Stimulated activated CD8-positive, alpha-beta memory T cell treated with anti-CD3 and anti-CD28 coated beads, Interleukin-4, amount 100 ng/mL, for 4 hours (primary cell): ENCODE measurements at places on chromosomes 3 and 15.
A peak's percentile ranks its signal among the peaks of the same experiment; 100 is the strongest.

- DNase-seq = no peak
These were observed 120.5 kb downstream of the AQP9 start for GRCh38 chr15:58258501-58259292.

- no peak for DNase-seq
These were observed 12.5 kb downstream of the GASK1A start for GRCh38 chr3:42991341-42992315.

DNA sequence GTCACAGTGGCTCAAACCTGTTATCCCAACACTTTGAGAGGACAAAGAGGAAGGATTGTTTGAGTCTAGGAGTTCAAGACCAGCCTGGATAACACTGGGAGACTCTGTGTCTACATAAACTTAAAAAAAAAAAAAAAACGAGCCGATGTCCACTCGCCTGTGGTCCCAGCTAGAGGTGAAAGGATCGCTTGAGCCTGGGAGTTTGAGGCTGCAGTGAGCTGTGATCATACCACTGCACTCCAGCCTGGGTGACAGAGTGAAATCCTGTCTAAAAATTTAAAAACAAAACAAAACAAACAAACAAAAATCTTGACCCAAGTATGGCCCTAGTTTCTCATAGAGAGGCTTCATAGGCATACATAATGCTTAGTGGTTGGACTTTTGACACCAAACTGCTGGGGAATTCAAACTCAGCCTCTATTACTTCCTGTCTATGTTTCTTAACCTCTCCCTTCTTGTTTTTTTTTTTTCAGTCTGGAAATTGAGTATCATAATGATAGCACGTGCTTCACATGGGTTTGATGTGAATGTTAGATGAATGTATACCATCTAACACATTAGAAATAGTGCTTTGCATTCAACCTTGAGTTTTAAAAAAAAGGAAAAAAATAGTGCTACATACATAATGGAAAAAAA lies 46.4 kb upstream of the CAPN7 start:
- no peak for DNase-seq

GRCh38 chr3:52715714-52716305 lies 9.9 kb downstream of the SPCS1 start:
- DNase-seq = no peak

DNA sequence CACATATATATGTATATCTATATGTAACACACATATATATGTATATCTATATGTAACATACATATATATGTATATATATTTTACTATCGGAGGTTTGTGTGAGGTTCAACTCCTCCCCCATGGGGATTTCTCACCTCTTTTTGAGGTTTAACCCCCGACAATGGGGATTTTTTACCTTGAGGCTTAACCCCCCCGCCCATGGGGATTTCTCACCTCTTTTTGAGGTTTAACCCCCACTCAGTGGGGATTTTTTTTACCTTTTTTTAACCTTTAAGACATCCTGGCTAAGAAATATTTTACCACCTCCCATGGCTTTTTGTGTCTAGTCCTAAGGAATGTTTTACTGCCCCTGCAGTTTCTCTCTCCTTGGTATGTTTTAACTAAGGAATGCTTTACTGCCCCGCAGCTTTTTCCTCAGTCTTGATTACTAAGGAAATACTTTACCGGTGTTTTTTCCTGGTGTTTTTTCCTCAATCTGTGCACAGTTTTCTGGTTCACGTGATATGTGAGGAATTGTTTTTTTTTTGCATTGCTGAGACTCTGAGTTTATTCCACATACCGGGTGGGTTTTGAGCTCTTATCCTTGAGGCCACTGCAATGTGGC lies 185.2 kb downstream of the KLF13 start:
- peak; percentile 28 for DNase-seq

GRCh38 chr3:16063603-16064002 lies 110.9 kb upstream of the GALNT15 start:
- DNase-seq = no peak

- no peak for DNase-seq
These were observed 70.7 kb upstream of the KCNMB2 start for GRCh38 chr3:178465260-178466180.

DNA sequence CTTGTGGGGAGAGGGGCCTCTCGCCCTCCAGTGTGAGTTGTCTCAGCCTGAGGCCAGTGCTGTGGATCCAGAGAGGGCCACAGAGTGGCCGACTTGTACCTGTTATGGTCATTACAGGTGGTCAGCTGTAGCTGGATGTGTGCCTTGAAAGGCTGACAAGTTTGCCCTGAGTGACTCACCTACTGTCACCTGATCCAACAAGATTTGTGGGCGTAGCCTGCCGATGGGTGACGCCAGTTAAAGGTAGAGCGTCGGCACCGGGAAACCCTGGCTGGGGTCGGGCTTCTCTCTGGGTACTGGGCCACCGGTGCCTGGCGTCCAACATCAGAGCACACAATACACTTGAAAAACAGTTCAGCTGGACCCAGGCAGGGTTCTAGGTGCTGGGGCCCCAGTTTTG lies 2.8 kb upstream of the ISG20 start:
- no peak for DNase-seq

DNA sequence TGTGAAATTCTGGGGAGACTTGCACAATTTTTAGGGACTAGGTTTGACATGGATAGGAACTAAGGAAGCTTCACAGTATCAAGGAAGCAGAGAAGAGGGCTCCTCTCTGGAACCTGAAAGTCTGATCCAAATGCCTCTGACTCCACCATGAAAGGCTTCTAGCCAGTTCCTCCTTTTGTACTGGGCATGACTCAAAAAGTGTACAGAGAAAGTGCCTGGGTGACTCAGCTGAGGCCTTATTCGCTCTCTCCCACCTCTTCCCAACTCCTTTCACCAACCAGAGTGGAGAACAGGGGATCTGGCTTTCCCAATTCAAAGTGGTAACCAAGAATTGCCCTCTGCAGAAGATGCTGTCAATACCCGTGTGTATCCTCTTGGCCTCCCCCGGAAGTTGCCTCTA lies 342.9 kb upstream of the PROK2 start:
- DNase-seq = no peak

- no peak for DNase-seq
These were observed 1.2 kb upstream of the LMCD1 start for GRCh38 chr3:8500319-8500988.

- no peak for DNase-seq
These were observed 21.8 kb downstream of the CTSH start for GRCh38 chr15:78923015-78923414.

DNA sequence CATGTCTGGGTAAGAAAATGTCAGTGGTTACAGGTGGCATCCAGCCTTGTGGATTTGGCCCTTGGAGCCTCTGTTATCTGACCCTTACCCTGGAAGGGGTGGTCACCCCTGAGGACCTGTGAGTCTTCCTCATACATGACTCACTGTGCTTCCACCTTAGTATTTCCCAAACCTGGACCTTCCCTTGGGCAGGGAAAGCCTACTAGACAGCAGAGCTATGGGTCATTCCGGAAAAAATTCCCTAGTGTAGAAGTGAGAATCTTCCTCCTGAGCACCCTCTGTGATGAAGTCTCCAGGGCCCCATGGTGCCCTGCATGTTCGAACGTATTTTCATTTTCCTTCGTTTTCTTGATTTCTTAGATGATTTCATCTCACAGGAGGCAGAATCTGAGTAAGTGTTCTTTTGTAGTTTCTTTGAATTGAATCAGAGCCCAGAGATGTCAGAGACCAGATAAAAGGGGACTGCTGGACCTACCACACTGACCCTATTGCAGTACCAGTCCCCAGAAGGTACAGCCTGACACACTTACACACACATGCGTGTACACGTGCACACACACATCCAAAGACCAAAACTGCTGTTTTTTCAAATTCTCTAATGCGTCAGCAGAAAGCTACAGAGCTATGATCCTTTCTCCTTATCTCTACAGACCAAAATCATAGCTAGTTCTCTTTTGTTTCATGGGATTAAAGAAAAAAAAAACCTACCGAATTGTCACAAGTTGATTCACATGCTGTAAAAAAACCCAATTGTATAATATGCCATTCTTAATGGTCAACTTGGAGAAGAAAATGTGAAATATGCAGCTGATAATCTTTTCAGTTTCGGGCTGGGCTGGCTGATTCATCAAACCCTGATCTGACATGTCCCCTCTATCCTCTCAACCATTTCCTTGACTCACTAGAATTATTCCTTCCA lies 50.5 kb upstream of the ARHGEF3 start:
- DNase-seq = no peak

DNA sequence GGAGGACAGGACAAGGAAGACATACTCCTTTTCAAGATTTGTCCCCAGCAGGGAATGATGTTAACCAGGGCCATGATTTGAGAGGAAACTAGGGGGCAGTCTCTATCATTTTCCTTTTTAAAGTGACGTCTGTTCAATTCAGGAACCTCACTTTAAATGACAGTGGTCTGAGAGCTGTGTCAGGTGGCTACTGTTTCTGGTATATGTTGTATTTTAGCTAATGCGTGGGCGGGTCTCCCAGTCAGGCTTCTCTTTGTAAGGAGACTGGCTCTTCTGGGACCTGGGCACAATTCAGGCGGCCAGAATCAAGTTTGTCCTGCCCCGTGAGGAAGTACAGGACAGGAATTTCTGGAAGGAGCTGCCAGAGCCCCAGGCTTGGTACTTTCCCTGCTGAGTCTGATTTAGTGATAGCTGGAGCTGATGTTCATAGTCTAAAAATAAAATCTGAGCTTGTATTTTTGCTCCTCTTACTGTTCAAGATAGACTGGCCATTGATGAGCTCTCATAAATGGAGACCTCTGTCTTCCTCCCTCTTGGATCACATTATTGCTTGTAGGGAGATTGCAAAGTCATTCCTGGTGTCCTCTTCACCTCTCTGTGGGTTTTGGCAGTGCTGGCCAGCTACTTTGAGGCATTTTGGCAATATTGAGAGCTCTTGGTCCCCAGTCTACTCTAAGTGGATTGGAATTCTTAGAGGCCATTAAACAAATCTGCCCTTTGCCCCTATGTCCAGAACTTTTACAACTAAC lies 25.6 kb downstream of the SQOR start:
- DNase-seq = no peak

DNA sequence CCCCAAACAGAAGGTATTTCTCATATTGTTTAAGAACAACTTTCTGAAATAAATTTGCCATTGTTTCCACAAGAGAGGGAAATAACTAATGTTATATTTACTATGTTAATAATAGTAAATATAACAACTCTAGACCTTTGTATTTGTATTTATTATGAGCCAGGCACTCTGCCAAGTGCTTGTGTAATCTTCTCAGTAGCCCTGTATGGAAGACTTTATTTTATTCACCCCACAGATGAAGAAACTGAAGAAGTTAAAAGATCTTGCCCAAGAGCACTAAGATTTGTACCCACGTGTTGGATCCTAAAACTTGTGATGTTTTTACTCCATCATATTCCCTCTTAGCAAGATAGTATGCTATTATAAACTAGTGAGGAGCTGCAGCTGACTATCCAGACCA lies 12.0 kb upstream of the GNB4 start:
- DNase-seq = no peak

DNA sequence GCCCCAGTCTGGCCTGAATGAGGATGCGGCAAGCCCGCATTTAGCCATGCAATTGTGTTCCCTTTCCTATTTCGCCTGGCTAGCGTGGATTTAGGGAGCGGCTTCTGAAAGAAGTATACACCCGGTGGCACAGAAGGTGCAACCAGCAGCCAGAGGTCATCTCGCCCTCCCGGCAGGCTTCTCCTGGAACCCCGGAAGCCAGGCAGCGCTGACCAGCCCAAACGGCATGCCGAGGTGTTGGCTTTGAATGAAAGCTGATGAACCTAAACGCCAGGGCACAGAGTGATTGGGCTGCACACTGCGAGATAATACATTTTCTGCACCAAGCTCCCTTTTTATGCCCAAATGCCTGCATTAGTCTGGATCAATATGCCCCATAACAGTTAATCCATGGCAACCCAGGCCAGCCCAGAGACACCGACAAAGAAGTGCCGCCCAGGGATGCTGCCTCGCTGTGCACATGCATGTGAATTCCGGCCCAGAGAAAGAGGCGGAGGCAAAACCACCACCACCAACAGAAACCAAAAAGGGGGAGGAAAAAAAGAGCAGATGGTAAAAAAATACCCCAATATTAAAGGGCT lies 1.4 kb downstream of the SRGAP3 start:
- DNase-seq = no peak

DNA sequence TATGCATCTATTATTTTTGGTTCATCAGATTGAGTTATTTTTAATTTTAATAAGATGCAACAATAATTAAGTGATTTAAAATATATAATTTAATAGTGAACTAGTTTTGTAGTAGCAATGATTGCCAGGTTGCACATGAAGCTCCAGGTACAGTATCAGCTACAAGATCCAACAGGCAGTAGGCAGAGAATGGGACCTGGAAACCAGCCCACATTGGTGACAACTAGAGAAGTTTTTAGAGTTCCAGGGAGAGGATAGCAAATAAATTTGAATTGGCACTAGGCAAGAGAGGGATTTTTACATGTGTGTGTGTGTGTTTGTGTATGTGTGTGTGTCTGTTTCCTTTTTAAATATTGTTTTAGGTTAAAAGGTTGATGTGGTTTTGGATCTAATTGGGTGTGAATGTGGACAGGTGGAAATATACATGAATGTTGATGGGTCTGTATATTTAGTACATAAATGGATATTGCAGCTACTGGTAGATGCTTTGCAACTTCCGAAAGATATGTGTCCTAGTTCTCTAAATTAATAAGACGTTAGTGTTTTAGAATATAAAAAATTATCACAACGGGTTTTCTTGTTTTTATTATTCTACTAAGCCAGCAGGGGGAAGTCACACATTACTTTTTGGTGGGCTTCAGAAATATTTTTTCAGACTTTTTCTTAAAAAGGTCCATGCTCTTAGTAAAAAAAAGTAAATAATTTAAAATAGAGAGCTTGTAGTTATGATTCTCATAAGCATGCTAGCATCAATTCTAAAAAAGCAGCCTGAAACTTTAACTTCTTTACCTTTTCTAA lies 110.1 kb upstream of the GBE1 start:
- DNase-seq = no peak

GRCh38 chr3:134374105-134374790 lies at the start of gene AMOTL2:
AMOTL2 (minus strand) TSS chr3:134374447; CDS start chr3:134371433, 3,014 bp downstream.
- no peak for DNase-seq

- no peak for DNase-seq
These were observed 112.0 kb upstream of the NEO1 start for GRCh38 chr15:72940229-72940622.

GRCh38 chr15:40266828-40267304 lies 16.0 kb downstream of the ANKRD63 start:
- no peak for DNase-seq

- no peak for DNase-seq
These were observed 479.2 kb downstream of the LPP start for GRCh38 chr3:188633206-188633605.

DNA sequence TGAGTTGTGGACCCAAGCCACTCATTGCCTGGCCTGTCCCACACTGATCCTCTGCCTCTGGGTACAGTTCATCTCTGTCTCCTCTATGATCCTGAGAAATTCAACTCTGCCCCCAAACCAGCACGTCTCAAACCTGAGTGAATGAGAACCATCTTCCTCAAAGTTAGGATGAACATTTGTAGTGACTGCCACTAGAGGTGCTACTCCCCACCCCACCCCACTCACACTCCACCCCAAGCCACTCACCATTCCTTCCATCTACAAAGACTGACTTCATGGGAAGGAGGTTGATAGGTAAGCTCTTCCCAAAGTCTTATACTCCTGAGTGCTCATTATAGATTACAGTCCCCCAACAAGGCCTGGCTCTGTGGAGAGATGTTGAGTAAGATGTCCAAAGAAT lies 43.8 kb downstream of the NEK10 start:
- no peak for DNase-seq

- no peak for DNase-seq
These were observed 102.6 kb downstream of the GMPS start for GRCh38 chr3:155972885-155973584.

- peak; percentile 32 for DNase-seq
These were observed 76.0 kb downstream of the HMG20A start for GRCh38 chr15:77496715-77497109.
